ENCODE measurements at places on chromosomes 5 and 9. TPM values are rescaled to one million over a fixed set of nuclear protein-coding genes. Genes with fewer than 3 reads are reported as not detected.
A peak's percentile ranks its signal among the peaks of the same experiment; 100 is the strongest.

TERT gene
- 0.42 TPM for total RNA-seq

ADRA1B gene
- total RNA-seq = not detected

SPATA31C1 gene
- total RNA-seq = not detected

SECISBP2 gene
- 50.7 TPM for total RNA-seq

GTF3C4 gene
- total RNA-seq = 20.1 TPM

OR1N1 gene
- total RNA-seq = not detected

EGR1 gene
- 2.8 TPM for total RNA-seq

PCDHB16 gene
- 0.75 TPM for total RNA-seq

MEGF10 gene
- 11.4 TPM for total RNA-seq

DNA sequence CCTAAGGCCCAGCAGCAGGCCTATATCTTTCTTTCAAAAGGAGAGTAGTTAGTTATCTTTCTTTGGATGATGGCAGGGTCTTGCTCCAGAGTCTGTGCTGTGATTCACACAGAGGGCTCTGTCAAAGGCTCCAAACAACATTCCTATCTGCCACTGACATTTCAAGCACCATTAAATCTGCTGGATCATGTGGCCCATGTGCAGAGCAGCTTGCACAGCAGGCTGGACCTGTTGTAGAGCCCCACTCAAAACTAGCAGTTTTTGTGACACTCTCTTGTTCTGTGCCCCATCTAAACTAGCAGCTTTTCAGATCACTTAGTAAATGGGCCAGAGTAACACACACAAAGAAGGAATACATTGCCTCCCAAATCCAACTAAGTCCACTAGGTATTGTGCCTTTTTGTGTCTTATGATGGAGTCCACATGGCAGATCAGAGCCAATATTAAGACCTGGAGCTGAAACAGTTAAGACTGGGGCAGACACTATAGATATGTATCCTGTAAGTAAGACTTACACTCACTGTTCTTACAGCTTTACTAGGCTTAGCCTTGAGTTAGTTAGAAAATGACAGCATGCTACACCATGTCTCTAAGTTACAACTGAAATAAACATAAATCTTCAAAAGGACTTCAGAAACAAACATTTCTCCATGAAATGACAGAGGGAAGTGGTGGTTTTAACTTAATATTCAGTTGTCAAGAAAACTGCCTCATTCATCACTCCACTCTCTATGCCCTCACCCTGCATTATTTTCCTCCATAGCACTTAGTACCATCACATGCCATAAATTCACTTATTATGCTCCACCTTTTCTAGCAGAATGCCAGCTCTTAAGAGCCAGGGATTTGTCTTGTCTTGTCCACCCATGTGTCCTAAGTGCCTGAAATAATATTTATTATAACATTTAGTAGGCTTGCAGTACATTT, 400.9 kb downstream of the RAB3C start:
- DNase-seq = peak; percentile 32

DNA sequence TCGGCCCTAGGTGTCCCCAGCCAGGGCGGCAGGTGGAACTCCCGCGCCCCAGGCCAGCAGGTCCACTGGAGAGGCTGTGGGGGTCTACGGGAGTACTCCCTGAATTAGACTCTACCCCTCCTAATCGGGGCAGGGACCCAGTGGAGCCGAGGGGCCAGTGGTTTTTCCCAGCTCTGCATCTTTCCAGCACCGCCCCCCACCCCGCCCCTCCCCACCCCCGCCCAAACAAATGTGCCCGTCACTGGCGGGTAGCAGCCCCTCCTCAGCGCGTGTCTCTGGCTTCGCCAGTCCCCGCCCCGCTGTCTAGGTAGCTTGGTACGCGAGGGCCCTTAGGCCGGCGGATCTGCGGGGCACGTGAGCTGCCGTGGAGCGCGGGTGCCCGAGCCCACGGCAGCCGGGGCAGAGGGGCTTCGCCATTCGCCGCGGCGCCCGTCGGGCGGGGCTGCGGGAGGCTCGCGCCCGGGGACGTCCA, 7.0 kb downstream of the UNC5A start:
- no peak for DNase-seq

GRCh38 chr9:120557205-120557604, 22.8 kb downstream of the CDK5RAP2 start:
- no peak for DNase-seq

GRCh38 chr5:154598021-154598420, 120.0 kb upstream of the HAND1 start:
- no peak for DNase-seq

- DNase-seq = no peak
Measured at GRCh38 chr5:79876456-79876855, 114.6 kb downstream of the MTX3 start.

DNA sequence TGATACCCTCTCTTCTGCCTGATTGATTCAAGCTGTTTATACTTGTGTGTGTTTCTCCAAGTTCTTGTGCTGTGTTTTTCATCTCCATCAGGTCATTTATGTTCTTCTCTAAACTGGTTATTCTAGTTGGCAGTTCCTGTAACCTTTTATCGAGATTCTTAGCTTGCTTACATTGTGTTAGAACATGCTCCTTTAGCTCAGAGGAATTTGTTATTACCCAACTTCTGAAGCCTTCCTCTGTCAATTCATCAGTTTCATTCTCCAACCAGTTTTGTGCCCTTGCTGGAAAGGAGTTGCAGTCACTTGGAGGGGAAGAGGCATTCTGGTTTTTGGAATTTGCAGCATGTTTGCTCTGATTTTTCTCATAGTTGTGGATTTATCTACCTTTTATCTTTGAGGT, 126.2 kb upstream of the FTMT start:
- no peak for DNase-seq

- DNase-seq = no peak
Measured at GRCh38 chr5:3019045-3019444, 267.6 kb upstream of the IRX2 start.

- no peak for DNase-seq
Measured at GRCh38 chr9:37927132-37927531, 23.2 kb upstream of the SLC25A51 start.

- no peak for DNase-seq
Measured at GRCh38 chr9:14323083-14323971, 9.4 kb upstream of the NFIB start.

- DNase-seq = no peak
Measured at GRCh38 chr9:106321394-106322180, 541.4 kb upstream of the ZNF462 start.

GRCh38 chr5:90709323-90710155, 150.9 kb downstream of the ADGRV1 start:
- DNase-seq = peak; percentile 73

GRCh38 chr9:126885131-126885641, 24.7 kb downstream of the ZBTB34 start:
- DNase-seq = peak; percentile 80

- no peak for DNase-seq
Measured at GRCh38 chr5:172952034-172952511, 7.2 kb upstream of the RPL26L1 start.

DNA sequence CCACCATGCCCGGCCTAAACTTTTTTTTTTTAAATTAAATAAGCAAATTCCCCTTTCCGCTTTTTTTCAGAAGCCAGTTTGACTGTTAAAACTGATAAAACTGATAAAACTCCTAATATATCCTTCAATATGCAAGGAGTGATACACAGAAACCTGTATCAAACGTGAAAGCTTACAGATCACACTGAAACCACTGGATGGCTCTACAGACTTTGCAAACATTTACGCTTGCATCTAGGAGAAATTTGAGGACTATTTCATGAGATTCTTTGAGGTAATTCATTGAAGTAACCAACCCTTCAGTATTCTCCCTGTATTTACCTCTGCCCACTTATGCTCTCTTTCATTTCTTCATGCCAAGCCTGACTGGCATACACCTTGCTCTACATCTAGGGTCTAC, 40.6 kb upstream of the CHD1 start:
- peak; percentile 58 for DNase-seq

DNA sequence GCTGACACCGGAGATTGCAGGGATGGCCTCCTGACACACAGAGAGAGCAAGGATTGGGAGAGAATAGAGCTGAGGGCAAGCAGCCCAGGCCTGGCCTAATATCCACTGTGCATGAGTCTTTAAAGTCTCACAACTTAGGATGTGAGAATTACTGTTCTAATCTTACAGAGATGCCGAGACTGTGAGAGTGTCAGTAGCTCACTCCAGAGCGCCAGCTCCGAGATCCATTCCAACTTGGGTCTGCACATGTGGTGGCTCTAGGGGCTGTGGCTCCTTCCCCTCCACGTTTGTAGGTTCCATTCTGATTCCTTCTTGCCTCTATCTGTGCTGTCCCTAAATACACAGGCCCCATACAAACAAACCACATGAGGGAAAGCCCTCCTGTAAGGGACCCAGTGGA, 304.6 kb downstream of the MLLT3 start:
- DNase-seq = no peak

DNA sequence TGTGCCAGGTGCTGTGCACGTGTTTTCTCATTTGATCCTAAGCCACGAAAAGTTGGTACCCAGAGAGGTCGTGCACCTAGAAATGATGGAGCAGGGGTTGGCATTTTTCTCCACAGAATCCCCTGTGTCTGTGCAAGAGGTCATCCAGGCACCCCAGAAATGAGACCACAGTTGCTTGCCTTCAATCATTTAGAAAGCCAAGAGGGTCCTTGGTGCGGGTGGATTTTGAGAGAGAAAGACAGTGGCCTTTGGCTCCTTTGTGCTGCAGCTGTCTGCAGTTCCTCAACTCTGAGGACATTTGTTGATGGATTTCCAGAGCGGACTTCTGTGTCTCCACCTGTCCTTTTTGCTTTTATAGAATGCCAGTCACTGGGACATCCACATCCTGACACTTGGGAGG, 33.8 kb upstream of the SPRY4 start:
- no peak for DNase-seq
